ENCODE measurements at places on chromosomes 13 and 19.
A peak's percentile ranks its signal among the peaks of the same experiment; 100 is the strongest.

DNA sequence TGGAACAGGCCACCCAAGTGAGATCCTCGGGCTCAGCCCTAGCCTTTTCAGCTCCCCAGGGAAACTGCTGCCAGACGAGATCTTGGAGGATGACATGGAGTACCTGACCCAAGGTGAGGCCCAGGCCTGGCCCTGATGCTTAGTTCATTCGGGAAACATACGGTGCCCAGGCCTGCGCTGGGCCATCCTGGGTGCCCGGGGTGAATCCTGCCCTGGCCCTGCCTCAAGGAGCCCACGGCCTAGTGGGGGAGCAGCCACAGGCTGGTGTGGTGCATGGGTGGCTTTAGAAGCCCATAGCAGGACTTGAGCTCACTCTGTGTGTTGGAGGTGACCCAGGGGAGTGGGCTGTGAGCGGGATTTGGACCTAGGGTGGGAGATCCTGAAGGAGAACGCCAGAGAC, 10.1 kb downstream of the SIX5 start:
- DNase-seq = no peak

GRCh38 chr19:853014-853585, 997 bp downstream of the ELANE start:
- DNase-seq = no peak

GRCh38 chr13:38674208-38674607, 12.7 kb upstream of the FREM2 start:
- no peak for DNase-seq

- DNase-seq = peak; percentile 92
Observed at GRCh38 chr19:45075301-45076028, 813 bp downstream of the ZNF296 start.

- no peak for DNase-seq
Observed at GRCh38 chr13:52983836-52984235, 44.8 kb upstream of the OLFM4 start.

DNA sequence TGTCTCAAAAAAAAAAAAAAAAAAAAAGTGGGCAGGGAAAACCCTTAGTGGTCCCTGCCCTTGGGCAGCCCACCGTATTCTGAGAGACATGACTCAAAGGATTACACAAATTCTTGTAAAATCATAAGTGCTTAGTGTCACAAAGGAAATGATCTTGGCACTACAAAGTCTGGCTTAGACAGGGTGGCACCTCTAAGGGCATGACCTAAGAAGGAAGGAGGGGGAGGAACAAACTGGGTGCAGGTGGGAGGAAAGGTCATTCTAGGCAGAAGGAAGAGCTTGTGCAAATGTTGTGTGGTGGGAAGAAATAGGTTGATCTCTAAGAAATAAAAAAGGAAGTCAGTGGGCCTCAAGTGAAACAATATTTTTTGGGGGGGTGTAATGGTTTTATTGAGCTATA, 10.4 kb downstream of the PNPLA6 start:
- no peak for DNase-seq

GRCh38 chr13:107865643-107866031, 349.7 kb downstream of the LIG4 start:
- DNase-seq = no peak

DNA sequence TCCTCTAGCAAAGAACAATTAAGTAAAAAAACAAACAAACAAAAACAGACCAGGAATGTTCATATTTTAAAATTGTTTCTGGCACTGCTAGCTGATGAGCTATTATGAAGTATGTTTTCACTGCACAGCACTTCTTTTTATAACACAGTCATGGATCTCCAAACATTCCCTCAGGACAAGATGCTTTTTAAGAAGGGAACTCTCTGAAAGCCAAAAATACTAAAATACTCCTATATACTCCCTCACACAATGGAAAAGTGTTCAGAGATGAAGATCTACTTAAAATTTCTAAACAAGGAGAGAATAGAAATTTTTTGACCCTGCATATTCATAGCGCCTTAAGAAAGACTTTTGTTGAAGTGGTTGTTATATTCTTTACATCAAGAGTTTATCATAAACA, 926.8 kb downstream of the DIAPH3 start:
- no peak for DNase-seq

GRCh38 chr13:42969565-42970172, 22.4 kb downstream of the EPSTI1 start:
- DNase-seq = peak; percentile 85

DNA sequence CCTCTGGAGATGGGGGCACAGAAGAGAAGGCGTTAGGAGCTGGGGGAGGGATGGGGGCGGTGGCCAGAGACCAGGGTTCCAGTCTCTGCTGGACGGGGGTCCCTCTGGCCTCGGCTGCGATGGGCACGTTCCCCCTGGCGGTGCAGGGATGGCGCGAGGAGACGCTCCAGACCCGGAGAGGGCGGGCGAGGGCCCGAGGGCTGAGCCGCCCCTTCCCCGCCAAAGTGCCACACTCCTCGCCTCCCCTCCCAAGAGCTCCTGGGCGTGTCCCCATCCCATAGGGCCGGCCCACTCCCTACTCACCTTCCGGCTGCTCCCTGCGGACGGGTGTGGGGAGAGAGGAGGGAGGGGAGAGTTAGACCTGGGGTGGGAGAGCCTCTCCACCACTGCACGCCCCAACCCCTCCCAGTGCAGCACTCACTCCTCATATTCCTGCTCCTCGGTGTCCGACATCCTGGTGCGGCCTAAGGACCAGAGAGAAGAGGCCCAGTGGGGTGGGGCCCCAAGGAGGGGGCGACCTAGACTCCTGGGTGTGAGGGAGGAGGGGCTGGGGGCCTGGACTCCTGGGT, 2.2 kb downstream of the TNNT1 start:
- no peak for DNase-seq

DNA sequence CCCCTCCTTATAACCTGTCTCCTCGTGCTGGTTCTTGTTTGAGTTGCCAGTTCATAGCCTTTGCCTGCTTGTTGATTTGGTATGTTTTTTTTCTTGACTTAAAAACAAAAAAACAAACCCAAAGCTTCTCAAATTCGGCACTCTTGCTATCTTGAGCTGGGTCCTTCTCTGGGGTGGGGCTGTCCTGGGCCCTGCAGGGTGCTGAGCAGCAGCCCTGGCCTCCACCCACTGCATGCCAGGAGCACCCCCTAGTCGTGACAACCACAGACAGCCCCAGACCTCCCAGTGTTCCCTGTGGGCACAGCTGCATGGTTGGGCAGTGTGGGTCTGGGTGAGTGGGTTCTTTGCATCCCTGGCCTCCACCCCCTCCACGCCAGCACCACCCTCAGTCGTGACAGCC, 27.8 kb downstream of the KDM4B start:
- no peak for DNase-seq

DNA sequence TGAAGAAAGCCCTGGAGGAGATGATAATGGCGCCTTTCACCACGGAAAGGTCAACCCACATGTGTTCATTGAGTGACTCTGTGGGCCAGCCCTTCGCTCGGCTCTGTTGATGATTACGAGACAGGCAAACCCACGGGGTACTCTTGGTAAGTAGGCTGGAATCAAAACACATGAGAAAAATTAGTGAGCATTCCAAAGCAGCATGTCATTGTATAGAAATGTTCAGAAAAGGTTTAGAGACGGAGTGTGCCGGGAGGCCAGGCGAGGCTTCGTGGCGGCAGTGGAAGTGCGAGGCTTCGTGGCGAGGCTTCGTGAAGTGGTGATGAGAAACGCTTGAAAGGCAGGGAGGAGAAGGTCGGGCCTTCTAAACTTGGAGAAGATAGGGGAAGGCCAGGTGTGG, 144.3 kb downstream of the ZNF536 start:
- no peak for DNase-seq

- DNase-seq = no peak
Observed at GRCh38 chr13:94813920-94814475, 101.7 kb upstream of the SOX21 start.

GRCh38 chr13:46553521-46553885, 533 bp downstream of the LRCH1 start:
- DNase-seq = no peak

DNA sequence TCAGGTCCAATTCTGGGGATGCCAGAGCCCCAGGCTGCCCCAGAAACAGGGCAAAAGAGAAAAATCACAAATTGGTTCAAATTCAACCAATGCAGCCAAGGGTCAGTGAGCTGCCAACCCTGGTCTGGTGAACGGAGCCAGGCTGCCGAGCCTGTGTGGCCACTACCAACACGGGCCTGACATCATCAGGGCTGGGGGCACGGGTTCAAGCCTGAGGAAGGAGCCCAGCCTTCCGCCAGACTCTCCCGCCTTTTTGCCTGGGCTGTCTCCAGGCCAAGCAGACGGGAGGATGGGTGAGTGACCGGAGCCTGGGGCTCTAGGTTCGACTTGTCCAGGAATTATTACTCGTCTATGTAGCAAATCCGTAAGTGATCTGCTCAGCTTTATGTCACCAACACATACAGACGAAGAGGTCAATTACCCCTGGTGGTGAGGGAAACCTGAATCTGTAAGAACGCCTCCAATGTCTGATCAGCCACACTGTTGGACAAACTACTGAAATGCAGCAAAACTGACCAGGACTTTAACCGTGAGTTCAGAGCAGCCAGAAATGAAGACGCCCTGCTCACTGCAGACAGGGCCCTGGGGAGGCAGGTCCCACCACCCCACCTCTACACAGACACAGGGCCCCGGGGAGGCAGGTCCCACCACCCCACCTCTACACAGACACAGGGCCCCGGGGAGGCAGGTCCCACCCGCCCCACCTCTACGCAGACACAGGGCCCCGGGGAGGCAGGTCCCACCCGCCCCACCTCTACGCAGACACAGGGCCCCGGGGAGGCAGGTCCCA, 31.8 kb downstream of the RAB20 start:
- no peak for DNase-seq

DNA sequence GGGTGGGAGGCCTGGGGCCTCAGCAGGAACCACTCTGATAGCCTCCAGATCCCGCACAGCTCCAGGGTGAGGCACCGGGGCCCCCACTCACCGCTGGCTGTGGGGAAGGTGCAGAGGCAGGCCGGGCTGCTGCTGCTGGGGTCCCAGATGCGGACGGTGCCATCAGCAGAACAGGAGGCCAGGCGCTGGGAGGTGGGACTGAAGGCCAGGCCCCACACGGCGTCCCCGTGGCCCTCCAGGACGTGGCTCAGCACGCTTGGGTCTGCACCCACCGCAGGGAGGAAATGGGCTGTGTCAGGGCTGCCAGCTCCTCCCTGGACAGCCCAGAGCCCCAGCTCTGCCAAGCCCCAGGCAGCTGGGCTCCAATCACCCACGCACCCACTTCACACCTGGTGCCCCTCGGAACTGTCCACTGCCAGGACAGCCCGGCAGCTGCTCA, 6.1 kb upstream of the PRKD2 start:
- peak; percentile 20 for DNase-seq

DNA sequence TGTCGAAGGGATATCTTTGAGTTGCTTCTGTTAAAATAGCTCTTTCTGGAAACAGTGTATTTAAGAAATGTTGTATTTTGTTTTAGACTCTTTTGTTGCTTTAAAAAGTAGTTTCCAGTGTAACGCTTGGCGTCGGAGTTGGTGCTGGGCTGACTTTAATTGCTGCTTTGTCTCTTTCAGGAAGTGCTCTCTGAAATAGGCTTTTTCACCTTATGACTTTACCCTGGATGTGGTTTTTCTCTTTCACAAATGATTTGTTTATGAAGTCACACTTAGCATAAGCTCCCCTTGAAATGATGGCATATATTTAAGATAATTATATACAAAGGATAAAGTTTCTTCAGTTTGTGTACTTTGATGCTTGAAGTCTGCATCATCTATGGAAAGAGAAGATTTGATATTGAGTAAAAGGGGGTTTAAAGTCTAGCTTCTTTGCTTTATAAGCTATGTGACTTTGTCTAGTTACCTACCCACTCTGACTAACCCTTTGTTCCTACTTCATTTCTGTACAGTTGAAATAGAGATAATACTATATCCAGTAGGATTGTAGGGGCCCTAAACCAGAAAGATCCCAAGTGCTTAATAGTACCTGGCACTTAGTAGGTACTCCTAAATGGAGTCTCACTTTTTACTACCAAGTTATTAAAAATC, at the start of gene GPR18:
Gene GPR18, minus strand, starts transcription at position 170 of the 651 bp plus-strand sequence. CDS start 2,507 bp downstream, outside the sequence.
- no peak for DNase-seq

DNA sequence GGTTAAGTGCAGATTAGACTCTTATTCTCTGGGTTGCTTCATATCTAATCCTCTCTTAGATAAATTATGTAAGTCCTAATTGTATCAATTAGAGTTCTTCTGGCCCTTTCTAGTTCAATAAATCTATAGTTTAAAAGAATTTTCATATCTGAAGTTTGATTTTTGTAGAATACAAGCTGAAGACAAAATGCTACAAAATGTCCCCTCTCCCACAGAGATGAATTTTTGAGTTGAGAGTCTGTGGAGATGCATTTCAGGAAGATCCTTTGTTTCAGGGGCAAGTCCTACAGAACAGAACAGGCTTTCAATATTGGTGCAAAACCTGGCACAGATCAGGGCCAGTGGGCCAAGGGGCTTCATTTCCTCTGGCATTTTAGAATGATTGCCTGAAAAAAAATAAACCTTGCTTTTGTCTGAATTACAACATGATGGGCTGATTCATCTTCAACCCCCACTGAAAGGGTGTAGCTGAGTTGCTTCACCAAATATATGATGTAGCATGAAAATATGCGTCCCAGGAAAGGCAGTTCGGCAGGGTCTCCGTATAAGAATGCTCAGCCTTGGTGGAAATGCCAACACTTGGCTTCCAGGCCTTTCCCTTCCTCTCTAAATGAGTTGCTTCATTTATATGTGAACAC, 6.4 kb upstream of the IPO5 start:
- DNase-seq = no peak

- DNase-seq = peak; percentile 70
Observed at GRCh38 chr19:11964496-11964857, 363 bp upstream of the ZNF763 start.

GRCh38 chr19:21835429-21835809, 563 bp downstream of the ZNF43 start:
- DNase-seq = no peak

DNA sequence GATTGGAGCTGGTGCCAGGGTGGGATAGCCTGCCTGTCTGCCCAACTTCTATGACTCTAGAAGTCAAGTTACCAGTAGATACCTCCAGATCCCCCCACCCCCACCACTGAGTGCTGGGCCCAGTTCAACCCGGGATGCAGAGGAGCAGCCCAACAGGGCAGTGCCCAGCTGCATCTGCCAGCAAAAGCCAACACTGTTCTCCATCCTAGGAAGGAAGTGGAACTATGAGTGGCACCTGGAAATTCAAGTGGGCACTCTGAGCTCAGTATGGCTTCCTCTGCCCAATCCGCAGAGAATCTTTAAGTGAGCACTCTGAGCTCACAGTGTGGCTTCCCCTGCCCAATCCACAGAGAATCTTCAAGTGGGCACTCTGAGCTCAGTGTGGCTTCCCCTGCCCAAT, 14.2 kb downstream of the TUBGCP3 start:
- DNase-seq = no peak

DNA sequence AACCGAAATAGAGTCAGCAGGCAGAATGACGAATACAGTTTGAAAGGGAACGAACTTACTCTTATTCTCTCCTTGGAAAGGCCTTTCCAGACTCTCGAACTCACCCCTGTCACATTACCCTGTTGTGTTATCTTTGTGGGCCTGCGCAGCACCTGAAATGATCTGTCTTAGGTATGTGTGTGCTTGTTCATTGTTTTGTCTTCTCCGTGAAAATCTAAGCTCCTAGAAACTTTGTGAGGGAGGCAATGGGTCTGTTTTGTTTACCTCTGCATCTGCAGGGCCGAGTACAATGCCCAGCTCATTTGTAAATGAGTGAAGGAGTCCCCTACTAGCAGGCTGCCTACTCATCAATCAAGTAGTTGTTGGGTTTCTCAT, 19.6 kb downstream of the HMGB1 start:
- no peak for DNase-seq

Measured in Right ventricle myocardium inferior (tissue), 1 donor.